CD14-positive monocyte (primary cell): ENCODE measurements at places on chromosomes 7 and 10.

DNA sequence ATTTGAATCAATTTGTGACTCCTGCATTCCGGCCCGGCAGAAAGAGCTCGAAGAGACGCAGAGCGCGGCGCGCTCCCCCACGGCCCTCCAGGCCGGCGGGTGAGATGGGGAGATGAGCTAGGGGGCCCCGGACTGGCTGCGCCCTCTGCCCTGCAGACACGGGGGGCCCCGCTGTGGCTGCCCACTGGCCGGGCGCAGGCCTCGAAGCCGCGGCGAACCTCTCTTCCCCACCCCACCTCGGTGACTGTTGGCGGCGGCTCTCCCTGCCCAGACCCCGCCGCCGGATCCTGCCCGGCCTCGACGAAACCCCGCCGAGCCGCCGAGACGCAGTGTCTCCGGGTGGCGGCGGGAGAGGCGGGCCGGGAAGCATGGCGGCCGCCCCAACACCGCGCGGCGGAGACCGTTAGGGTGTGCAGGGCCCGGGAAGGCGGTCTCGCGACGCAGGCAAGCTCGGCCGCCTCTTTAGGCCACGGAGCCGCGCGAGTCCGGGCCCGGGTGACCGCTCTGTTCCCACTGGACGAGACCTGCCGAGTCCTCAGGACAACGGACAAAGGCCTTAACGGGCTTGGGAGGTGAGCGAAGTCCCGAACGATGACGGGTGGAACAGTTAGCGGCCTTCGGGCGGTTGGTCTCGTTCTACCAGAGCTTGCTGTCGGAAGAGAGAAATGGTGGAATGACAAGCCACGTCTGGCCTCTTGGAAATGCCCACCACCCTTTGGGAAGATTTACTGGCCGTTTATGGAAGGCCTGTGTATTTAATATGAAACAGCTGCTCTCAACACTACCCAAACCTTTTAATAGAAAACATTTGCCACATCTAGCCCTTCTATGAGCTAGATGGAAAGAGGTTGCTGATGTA is 24.3 kb downstream of the NUP42 start:
- no peak for DNase-seq

DNA sequence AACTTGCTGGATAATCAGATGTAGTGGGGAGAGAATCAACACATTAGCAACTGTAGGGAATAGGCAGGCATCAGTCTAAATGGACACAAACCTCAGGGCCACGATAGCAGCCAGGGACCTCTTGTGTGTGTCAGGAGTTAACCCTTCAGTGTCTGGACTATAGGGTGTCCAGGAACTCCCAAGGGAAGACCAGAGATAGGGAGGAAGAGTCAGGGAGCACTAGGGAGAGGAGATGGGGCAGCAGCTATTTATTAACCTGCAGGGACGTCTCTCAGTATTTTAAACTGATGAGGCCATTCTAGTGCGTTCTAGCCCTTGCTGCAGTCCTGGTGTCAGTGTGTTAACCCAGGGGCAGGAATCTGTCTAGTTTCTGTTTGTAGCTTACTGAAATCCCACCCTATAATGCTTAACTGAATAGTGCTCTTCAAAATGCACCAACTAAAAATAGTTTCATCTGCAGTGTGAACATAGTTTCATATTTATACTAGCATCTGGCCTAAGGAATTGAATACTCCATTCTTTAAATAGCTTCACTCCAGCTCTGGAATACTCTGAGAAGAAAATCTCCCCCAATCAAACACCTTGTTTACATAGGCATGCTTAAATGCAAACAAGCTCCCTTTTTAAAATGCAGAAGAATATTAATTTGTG is 62.7 kb downstream of the ARID5B start:
- no peak for DNase-seq

- DNase-seq: no peak
Measured at GRCh38 chr7:77248154-77248553, 48.5 kb upstream of the FGL2 start.

DNA sequence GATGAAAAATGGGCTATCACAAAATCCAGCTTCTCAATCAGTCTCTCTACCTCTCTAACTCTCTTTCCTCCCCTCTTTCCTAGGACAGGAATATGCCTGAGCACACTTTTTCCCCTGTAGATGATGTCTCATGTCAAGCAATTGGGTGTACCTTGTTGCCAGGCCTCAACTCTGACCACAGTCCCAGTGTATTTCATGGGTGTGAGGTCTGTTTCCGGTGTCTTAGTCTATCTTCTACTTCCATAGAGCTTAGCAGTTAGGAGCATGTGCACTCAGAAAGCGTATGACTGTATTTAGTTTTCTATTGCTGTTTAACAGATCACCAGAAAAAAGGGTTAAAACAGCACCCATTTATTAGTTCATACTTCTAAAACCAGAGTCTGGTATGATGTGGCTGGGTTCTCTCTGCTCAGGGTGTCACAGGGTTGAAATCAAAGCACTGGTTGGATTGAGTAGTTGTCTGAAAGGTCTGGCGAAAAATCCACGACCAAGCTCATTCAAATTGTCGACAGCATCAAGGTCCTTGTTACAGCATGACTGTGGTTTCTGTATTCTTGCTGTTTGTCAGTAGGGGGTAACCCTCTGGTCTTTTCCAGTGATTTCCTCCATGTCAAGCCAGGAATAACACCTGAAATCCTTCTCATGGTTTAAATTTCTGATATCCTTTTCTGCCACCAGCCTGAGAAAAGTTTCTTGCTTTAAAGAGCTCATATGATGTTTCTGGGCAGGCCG is 130.0 kb downstream of the THSD7A start:
- no peak for DNase-seq

DNA sequence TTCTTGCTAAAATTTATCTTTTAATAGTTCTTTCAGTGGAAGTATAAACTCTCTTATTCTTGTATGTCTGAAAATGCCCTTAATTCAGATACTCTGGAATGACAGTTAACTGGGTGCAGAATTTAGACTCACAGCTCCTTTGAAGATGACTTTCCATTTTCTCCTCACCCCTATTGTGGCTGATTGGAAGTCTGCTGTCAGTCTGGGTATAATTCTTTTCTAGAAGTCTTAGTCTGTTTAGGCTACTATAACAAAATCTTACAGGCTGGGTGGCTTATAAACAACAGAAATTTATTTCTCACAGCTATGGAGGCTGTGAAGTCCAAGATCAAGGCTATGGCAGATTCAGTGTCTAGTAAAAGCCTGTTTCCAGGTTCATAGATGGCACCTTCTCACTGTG is 145.2 kb upstream of the GDF10 start:
- DNase-seq: no peak

GRCh38 chr10:121064491-121064890 is 213.3 kb downstream of the WDR11 start:
- no peak for DNase-seq

DNA sequence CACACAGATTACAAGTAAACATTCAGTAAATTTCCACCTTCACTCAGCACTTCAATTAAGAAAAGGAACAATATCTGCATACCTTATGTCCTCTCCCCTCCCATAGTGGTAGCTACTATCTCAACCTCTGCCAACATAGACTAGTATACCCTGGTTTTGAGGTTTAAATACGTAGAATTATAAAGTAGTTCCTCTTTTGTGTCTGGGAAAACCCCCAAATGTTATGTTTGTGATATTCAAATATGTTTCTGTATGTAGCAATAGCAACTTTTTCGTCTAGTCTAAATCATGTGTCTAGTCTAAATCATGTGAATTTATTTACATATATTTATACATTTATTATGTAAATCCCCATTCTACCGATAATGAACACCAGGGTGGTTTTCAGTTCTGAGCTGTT is 13.2 kb upstream of the CAMK2B start:
- DNase-seq: peak; percentile 3

- DNase-seq: no peak
Measured at GRCh38 chr10:92832121-92832520, 16.2 kb upstream of the EXOC6 start.

GRCh38 chr10:19971343-19972052 is 155.3 kb downstream of the PLXDC2 start:
- no peak for DNase-seq

DNA sequence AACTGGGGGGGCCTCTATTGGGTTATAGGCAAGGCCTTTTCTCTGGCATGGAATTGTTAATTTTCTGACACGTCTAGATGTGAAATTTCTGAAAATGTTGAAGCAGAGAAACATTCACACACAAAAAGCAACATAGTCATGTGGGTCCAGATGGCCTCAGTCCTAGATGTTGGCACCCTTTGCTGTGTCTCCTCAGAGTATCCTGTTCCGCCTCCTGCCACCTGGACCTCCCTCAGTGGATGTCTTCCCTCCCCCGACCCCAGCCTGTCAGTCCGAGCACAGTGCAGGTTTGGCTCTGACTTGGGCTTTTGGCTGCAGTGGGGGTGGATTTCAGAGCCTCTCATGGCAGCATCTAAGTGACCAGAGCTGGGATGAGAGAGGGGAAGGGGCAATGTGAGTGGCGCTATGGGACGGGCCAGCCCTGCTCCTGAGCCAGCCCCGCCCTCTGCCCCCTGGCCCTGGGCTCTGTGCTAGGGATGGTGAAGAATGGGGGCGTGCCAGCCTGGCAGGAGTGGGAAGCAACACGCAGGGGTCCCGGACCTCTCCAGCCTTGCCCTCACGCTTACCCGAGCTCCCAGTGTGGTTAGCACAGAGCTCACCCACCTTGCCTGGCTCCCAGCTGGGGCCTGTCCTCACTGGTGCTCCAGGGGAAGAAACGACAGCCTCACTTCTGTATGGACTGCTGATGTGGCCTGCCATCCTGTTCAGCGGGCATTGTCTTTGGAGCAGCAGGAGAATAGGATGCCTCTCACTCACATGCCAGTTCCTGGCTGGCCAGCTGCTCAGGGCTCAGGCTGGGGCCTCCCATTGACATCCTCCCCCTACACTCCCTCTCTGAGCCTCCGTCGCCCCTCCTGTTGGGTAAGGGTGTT is 6.2 kb downstream of the ATP6V0E2 start:
- no peak for DNase-seq

- no peak for DNase-seq
Measured at GRCh38 chr7:64890761-64891362, 12.2 kb upstream of the ZNF273 start.

- DNase-seq: no peak
Measured at GRCh38 chr7:107948645-107949442, 54.1 kb downstream of the LAMB1 start.

GRCh38 chr10:43078986-43079273 is 2.1 kb downstream of the RET start:
- peak; percentile 7 for DNase-seq

- no peak for DNase-seq
Measured at GRCh38 chr7:22591271-22591670, 91.3 kb upstream of the STEAP1B start.

DNA sequence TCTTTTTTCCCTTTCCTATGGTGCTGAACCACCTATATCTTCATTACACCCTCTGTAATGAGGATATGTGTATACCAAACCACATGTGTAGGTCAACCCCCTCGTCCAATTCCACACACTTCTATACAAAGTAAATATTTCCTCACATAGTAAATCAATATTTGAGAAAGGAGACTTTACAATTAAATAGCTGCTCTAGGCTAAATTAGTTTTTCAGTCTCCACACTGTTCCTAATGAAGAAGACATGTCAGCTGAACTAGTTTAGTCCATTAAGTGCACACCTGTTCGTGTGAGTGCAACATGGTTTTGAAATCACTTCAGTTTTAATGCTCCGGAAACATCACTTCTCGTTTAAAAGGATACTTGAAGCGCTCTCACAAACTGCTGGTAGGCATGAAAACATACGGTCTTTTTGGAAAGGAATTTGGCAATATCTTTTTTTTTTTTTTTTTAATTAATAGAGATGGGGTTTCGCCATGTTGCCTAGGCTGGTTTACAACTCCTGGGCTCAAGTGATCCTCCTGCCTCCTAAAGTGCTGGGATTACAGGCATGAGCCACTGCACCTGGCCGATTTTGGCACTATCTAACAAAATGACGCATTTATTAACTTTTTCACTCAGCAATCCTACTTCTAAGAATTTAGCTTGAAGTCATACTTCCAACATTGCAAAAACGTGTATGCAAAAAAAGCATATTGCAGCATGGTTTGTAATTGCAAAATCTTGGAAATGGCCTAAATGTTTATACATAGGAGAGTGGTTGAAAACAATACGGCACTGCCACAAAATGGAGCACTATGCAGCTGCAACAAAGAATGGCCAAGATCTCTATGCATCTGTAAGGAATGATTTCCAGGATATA is 2.1 kb upstream of the XRCC2 start:
- DNase-seq: peak; percentile 17

- DNase-seq: peak; percentile 81
Measured at GRCh38 chr10:70779511-70780369, 5.4 kb downstream of the TBATA start.

DNA sequence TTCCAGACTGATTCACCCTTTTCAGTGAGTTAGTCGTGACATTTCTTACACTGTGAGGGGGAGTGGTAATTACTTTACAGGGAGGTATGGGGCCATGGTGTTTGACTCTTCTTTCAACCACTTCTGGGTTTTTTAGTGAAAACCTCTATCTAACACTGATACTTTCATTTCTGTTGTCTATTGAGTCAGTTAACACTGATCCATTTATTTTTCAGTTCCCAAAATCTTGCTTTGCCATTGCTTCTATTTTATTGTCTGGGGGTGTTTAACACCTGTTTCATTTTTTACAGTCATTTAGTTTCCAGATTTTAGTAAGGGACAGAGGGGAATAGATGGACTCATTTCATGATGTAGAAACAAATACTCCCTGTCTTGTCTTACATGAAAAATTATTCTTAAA is 61.5 kb downstream of the HELLS start:
- DNase-seq: no peak

- no peak for DNase-seq
Measured at GRCh38 chr10:102140218-102140617, 7.4 kb downstream of the PPRC1 start.

- DNase-seq: no peak
Measured at GRCh38 chr10:94129393-94130130, 135.8 kb downstream of the PLCE1 start.

DNA sequence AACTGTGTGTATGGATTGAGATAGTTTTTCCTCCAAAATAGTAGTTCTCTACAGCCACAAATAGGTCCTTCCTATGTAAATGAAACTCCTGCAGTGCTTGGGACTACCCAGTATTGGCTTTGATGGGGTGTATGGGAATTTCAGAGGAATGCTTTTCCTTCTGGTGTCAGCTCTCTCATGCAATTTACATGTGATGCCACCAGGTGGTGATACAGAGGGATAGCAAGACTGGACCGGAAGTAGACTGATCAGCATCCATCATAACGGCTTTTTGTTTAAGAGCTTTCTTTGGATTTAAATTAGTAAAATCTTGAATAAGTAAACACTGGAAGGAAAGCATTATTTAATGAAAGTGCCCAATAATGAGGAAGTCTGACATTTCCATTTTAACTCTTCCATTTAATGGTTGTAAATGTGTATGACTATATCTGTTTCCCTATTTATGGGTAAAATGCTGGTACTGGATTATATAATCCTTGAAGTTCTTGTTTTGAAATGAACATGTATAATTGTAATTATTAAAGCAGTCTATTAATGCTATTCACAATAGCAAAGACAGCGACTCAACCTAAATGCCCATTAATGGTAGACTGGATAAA is 22.7 kb downstream of the DYNC1I1 start:
- DNase-seq: no peak

DNA sequence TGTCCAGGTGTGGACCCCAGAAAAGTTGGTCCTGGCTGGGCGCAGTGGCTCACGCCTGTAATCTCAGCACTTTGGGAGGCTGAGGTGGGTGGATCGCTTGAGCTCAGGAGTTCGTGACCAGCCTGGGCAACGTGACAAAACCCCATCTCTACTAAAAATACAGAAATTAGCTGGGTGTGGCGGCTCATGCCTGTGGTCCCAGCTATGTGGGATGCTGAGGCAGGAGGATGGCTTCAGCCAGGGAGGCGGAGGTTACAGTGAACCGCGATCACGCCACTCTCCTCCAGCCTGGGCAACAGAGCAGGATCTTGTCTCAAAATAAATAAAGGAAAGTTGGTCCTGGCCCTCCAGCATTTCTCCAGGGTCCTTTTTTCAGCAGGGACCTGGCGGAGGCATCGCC is 1.4 kb downstream of the NUDT1 start:
- DNase-seq: no peak
